Type B pancreatic cell (in vitro differentiated cells): ENCODE measurements at places on chromosomes 2 and 18.

GRCh38 chr2:120830096-120830830 lies 94.6 kb downstream of the GLI2 start:
- DNase-seq, result no peak

DNA sequence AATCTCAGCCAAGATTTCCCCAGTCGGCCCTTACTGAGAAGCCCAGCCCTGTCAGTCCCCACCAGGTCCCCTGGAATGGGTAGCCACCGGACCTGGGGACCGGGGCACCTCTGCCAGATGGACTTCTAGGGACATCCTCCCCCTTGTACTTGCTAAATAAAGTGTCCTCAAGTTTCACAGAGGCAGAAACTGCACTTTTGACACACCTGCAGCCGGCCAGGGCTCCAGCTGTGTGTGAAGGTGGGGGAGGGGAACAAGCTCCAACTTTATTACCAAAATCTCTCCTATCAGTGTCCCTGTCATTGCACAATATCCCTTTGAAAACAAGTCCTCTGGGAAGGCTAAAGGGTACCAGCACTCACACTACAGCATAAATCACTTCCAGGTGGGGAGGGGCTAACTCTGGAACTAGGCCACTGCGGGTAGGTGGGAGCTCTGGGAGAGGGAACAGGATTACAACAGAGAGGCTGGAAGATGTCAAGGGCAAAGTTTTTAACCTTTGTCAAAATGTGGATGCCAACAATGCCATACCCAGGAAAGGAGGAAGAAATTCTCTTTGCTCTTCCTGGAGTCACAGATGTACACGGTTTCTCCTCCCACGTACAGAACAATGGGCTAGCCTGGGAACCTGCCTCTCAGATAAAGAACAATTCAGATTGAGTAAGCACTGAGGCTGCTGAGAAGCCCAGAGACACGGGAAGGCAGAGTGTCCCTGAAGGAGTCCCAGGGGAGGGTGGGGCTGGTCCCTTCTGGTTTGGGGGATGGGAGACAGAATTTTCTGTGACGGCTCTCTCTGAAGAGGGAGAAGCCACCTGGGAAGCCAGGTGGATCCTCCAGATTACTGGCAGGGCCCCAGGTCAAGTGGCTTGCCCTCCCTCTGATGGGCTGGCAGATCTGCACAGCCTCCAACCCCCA lies 11.0 kb downstream of the SDC1 start:
- no peak for DNase-seq

DNA sequence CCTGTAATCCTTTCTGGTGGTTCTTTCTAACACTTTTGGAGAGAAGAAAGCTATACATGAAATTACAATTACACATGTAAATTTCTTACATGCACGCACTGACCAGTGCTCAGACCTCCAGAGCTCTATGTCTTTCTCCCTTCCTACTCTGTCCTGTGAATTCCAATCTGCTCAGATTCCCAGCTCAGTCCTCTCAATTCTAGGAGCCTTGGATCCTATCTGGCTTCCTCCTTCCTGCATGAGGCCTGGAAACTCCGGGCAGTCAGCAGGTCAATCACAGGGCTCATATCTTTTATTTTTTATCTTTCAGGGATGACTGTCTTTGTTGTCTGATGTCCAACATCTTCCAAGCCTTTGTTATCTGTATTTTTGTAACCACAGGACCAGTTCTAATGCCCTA lies 56.0 kb downstream of the NEURL3 start:
- DNase-seq, result no peak

DNA sequence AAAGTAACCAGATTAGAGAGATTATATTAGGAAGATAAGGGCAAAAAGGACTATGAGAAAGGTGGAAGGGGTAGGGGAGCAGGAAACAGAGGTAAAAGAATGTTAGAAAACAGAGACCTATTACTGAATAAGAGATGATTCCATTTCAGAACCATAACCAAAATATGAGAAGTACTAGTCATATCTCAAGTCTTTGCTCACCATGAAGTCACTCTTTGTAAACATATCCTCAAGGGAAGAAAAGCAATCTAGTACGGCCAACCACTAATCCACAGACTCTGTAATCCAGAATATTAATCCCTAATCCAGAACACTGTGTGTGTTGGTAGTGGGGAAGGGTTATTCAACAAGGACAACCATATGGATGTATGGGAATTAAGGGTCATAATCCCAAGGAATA lies 92.0 kb downstream of the CDCA7 start:
- DNase-seq, result no peak

DNA sequence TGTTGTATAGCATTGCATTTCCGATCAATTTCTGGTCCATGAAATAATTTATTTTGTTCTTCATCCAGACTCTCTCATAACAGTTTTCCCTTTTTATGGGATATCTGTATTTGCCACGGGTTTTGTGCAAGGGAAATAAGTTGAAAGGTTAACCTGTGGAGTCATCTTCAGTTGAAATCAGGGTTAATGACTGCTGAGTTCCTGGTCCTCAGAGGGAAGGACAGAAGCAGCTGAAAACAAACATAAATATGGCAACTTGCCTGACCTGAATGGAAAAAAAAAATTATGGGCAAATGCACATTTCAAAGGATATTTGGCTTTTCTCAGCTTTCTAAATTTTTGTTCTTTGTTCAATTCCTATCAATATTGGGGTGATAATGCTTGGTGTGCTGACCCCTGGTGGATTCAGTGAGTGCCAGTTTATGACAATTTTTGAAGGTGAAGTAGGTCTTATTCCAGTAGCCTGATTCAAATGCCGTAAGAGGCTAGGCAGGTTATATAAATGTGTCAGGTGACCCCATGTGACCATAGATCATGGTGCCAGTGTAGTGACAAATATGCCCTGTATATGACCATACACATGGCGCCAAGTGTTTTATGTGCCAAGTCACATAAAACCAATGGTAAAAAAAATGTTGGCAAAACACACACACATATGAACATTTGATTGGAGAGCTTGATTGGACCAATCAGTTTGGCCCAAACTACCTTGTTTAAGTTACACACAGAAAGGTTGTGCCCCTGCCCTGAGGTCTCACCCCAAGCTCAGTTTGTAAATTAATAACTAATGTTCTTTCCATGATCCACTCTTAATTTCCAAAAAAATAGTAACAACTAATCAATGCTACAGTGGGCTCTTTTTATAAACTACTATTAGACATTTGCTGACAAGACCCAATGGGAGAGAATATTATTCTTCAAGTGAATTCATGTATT lies 47.6 kb upstream of the FAM124B start:
- no peak for DNase-seq
